Effector CD4-positive, alpha-beta T cell (primary cell): ENCODE measurements at places on chromosomes 5 and 9.

DNA sequence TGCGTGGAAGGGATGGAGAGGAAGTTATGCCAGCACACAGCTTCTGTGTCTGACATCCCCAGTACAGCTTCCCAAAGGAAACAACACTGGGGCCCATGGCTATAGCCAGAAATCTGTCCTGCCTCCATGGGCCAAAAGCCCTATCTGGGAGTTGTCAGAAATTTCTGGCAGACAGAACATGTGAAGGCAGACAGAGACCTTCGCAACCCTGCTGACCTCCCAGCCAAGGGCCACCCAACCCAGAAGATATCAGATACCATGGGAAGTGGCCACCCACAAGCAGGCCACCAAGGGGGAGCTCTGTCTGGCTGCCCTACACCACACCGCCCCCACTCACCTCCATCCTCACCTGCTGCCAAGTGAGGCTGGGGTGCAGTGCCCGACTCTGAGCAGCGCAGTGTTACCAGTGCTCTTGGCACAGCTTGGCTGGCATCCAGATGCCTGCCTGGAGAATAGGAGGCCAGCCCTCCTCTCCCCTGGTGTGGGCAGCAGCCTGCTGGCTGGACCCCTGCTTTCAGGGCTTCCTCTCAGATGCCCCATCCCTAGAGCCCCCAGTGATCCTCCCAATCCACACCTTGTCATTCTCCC is 61.6 kb upstream of the NEURL1B start:
- no peak for DNase-seq

DNA sequence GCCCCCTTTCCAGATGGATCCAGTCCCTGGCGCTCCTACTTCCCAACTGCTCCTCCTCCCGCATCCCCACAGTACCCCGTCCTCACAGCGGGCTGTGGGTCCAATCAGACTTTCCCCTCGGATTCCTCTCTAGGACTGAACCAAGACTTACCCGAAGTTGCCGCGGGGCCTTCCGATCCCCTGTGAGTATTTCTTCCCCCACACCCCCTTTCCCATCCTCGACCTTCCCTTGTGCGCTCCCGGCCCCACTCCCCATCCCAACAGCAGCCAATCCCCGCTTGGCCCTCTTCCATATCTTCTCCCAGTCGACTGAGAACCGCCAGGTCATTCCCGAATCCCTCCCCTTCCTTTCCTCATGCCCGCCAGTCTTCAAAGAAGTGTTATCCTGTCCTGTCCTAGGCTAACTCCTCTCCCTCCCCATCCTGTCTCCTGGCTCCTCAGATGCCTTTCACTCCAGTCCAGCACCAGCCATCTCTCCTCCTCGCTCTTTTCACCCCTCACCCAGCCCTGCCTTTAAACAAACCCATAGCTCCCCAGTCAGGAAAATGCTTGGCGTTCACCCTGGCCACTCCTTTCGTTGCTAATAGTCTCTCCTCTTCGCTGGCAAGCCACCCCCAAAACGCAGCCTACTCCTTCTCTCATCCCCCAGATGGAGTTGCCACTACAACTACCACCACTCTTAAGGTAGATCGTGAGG is 646 bp downstream of the SWI5 start:
- no peak for DNase-seq

DNA sequence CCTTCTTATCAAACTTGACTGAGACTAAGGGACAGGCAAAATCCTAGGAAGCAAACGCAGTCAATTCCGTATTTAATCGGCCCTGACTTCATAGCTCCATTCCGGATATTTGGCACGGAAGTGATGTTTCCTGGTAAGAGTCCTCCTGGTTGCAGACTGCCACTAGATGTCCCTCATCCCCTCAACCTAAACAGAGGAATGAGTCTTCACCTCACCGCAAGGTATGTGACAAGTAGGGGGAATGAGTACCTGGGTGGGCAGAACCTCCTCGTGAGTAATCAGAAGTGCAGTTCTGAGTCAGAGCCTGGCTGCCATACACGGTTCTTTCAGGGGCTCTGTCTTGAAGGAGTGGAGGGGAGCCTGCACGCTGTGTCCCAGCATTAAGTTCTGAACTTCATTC is 173.6 kb downstream of the MUSK start:
- DNase-seq: no peak

DNA sequence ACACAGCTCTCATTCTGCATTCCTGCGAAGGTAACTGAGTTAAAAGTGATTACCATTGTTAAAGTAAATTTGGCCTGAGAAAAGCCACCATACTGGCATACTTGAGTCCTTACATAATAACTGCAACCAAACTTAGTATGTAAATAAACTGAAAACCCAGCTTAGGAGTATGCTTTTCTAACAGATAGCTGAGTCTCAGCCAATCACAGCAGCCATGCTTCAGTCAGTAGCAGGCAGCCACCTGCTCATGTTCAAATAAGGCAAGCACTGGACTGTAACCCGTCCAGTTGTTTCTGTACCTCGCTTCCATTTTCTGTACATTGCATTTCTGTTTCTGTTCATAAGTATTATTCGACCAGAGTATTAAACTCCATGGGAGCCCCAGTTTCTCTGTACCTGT is 58.6 kb downstream of the GCNT4 start:
- DNase-seq: no peak

GRCh38 chr9:88747768-88748167 is 212.8 kb downstream of the NXNL2 start:
- DNase-seq: no peak
